ENCODE measurements at places on chromosomes 1 and 21.

DNA sequence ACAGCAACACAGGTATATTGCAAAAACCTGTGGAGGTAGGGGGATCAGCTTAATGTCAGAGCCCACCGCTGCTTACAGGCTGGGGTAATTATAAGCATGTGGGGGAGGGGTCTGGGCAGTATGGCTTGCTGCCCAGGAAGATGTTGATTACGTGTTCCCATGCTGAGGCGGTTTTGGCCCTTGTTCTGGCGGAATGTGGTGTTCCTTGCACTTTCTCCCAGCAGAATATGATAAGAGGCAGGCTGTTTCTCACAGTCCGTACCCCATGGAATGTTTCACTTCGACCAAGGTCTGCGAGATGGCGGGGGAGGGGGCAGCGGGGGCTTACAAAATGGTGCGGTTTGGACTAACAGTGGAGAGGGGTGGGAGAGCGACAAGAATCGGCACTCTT is 9.8 kb upstream of the HPCAL4 start:
- no peak for DNase-seq

- DNase-seq, result peak; percentile 42
These were observed 4.9 kb upstream of the MIIP start for GRCh38 chr1:12014141-12014991.

DNA sequence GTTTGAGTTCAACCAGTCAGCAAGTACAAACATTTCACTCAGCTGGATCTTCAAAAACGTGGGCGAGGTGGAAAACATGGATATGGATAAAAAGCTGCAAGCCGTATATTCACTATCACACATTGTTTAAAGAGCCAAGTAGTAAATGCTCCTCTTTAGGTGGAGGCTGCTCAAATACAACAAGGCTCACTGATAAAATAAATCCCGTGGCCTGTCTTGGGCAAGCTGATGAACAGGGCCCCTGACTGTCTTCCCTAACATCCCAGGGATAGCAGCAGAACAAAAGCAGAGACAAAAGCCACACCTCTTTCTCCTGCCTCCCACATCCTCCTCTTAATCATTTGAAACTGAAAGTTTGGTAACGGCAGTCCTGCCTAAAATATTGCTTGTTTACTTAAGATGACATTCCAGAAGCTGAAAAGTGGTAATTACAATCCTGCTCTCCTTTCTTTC is 357.7 kb downstream of the TTLL7 start:
- DNase-seq, result no peak

- DNase-seq, result peak; percentile 90
These were observed 22.1 kb upstream of the TDRD10 start for GRCh38 chr1:154479764-154480421.

DNA sequence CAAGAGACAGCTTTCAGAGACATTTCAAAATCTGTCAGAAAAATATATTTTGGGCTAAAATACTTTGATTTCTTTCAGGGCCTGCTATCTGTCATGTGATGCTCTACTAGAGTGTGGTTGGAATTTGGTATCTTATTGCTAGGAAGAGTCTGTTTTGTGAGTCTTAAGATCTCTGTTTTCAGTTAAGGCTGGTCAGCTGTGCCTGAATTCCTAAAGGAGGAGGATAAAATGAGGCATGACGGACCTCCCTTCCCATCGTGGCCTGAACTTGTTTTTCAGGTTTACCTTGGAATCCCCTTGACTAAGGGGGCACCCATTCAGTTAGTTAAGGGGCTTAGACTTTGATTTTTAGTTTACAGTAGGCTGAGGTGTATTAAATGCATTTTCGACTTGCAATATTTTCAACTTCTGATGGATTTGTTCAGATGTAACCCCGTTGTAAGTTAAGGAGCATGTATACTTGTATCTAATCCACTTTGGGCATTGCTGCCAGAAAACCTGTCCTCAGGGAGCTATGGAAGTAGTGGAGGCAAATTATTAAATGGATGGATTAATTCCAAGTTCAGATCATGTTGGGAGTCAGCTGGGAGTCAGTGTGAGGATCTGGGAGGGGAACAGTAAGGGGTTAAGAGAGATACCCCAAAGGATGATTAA is 18.3 kb downstream of the CAPN2 start:
- no peak for DNase-seq

GRCh38 chr1:21308847-21309652 is 18.8 kb upstream of the ECE1 start:
- DNase-seq, result peak; percentile 62

GRCh38 chr1:7621334-7622219 is 149.5 kb upstream of the VAMP3 start:
- DNase-seq, result no peak

DNA sequence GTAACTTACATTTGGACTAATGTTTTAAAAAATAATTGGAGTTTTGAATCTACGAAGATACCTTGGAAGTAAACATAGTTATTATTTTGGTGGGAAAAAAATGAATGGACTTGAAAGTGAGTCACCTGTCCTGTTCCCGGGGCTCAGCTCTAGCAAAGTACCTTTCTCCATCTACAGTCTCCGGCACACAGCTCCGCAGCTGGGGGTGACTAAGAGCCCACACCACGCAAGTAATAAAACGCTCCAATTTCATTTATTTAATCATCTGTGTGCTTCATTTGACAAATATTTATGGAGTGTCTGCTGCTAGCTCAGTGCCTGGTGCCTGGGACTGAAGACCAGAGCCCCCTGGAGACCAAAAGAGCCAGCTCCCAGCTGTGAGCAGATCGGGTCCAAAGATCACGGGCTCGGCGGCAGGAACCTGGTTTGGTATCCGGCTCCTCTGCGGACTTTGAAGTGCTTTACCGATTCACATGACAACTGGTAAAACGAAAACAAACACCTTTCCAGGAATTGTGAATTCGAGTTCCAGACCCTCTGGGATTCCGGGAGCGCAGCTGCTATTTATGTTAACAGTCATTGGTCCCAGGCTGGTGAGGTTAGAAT is 1.7 kb upstream of the RIPK4 start:
- peak; percentile 30 for DNase-seq

- no peak for DNase-seq
These were observed 16.0 kb downstream of the LDLRAD2 start for GRCh38 chr1:21828075-21828474.

- DNase-seq, result no peak
These were observed 51.0 kb downstream of the SCP2 start for GRCh38 chr1:52978045-52978444.

All from hematopoietic multipotent progenitor cell treated with erythropoietin and hydrocortisone succinate and interleukin-3 and kit ligand, for 6 days (in vitro differentiated cells).